Activated naive CD4-positive, alpha-beta T cell (primary cell): ENCODE measurements at places on chromosomes 3 and 15.

DNA sequence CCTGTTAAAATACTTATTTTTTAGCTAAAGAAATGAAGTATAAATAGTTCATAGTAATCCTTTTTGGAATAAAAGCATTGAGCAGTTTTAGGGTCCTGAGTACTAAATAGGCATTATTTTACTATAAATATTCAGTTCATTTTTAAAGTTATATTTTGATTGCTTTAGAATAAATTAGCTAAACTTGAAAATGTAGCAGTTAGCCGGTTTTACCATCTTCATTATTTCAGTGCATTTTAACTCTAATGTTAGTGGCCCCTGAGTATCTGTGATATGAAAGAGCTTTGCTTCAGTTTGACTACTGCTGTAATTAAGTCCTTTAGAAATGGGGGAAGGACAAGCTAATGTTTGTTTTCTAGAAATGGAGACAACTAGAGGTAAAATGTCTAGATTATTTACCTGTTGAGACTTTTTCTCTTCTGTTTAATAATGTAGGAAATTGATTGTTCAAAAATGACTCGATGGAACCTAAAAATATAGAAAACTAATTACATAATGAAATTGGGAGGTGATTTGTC, 3.6 kb downstream of the SMC4 start:
- DNase-seq, result no peak

DNA sequence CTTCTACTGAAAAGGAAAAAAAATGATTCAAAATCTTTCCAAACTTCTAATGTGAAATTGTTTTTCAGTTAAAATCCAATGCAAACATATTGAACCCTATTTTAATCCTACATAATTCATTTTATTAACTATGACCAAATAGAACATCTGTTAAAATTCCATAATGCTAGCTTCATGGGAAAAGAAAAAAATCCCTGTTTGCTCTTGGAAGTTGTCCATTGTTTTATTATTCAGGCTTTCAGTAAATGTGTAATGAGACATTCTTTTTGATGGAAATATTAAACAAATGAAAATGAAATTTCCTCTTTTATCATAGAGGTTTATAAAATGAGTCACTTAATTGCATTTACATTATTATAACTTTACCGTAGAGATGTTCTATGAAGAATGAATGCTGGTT, 49.5 kb downstream of the SLC25A26 start:
- no peak for DNase-seq

DNA sequence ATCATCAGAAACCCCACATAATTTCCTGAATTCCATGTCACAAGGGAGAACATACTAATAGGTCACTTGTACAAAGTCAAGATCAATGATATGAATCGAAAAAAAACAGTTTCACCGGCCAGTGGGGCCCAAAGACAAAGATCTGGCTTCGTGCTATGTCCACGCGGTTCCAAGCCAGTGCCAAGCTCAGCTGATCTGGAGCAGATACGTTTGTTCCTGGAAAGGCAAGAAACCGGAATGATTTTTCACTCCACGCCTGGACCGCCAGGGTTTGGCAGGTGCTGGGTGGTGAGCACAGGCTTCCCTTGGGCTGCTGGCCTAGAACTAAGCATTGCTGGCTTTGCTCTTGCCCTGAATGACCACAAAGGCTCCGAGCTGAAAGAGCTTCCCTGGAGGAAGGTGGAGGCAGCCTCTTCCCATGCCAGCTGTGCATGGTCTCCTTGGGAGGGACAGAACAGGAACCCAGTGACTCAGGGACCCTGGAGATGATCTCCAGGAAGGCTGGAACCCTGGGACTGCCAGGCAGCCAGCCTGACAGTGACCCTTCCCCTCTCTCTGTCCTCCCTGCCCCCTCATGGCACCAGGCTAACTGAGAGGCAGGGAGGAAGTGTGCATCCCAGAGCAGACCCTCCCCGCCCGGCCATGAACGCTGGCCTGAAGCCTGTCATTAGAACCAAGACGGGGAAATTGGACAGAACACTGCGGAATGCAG, 40.9 kb downstream of the TRPM1 start:
- DNase-seq, result no peak

DNA sequence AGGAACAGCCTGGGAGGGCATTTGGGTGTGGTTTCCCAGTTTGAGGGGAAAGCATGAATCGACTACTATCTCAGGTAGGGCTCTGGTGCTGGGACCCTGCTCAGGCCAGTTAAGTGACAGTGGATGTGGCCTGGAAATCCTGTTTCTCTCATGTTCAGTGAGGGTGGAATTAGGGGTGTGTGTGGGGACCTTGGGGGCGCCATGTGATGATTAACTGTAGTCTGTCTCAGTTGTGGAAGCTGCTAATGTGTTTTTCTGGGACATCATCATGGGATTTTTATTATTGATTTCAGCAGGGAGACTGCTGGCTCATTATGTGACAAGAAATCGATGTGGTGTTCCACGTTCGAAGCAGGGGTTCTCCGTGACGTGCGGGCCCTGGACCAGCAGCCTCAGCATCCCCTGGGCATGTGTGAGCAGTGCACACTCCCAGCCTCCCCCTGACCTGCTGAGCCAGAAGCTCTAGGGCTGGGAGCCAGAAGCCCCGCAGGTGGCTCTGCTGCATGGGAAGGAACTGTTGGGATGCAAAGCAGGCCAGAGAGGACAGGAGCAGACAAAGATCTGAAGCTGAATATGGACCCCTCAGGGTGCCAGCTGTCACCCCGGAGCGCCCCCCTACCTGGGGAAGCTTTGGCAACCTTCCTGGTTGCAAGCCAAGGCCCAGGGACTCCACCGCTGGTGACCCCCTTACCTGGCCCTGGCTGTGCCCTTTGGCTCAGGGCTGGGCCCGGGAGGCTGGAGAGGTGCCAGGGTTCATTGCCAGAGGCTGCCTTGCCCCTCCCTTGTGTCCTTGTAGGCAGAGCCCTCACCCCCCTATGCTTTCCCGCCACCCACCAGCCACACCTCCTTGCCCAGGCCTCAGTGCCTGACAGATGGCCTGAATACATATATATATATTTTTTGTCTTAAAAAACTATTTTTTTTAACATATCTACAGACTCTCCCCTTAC, 149.8 kb downstream of the APBA2 start:
- no peak for DNase-seq

- DNase-seq, result no peak
These were observed 91.6 kb downstream of the RASA2 start for GRCh38 chr3:141578202-141578973.

DNA sequence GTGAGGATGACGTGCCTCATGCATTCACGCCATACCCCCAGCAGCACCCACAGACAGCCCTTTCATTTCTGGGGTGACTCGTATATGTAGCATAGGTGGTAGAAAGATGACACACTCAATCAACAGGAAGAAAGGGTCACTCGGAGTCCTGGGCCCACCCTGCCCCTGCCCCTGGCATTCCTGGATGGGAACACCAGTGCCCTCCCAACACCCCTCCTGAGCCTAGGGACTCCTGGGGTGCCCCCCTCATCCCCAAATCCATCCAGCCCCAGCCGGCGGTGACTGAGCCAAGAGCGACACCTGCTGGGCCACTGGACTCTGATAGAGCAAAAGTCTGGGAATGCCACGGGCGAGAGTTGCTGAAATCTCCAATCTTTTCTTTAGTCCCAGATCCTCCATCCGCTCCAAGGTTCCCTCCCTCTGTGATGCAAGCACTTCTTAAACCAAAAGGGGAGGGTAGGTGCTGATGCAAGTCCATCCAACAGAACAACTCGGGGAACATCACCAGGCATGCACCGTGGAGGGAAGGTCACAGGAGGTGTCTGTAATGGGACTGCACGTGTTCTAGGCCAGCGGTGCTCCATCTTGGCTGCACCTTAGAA, 31.1 kb downstream of the ACAN start:
- no peak for DNase-seq

DNA sequence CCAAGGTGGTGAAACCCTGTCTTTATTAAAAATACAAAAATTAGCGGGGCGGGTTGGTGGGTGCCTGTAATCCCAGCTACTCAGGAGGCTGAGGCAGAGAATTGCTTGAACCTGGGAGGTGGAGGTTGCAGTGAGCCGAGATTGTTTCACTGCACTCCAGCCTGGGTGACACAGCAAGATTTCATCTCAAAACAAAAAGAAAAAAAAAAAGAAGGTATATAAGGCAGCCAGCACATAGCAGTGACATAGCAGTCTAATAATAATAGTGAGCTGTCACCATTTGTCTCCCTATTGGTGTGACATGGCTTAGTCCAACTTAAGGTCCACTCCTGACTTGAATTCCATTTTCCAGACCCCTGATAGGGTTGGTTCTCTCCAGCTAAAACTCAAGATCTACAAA, 8.8 kb upstream of the LACTB start:
- no peak for DNase-seq

DNA sequence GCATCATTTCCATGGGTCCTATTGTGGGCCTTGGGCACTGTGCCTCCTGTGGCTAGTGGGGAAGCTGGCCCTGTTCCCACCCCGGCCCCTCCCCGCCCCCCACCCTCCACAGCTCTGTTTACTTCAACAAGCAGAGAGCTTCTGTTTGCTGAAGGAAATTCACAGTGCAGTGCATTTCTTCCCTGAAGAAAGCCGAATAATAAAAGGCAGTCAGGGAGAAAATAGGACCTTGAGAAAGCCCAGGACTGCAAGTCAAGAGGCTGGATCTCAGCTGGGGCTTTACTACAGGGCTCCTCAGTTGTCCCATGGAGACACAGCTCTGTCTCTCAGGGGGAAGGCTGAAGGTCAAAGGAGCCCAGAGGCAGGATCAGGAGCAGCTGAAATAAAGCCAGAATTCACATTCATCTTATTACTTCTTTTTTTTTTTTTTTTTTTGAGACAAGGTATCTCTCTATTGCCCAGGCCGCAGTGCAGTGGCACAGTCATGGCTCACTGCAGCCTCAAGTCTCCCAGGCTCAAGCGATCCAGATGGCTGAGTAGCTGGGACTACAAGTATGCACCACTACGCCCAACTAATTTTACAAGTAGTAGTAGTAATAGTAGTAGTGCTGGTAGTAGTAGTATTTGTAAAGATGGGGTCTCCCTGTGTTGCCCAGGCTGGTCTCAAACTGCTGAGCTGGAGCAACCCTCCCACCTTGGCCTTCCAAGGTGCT, 33.0 kb upstream of the LACTB start:
- no peak for DNase-seq

DNA sequence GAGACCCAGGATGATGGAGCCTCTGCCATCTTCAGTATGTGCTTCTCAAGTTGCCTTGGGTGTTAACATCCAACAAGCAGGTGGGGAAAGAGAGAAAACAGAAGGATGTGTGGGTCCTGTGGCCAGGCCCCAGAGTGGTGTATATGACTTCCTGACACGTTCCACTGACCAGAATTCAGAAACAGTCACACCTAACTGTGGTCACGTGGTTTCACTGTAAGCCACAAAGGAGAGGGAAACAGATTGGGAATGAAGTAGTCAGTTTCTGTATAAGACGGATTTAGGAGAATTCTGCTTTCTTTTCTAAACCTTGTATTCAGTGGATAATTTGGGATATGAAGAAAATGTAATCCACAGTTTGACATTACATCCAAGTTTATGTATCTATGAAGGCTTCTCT, 454.1 kb upstream of the IL12A start:
- DNase-seq, result no peak

GRCh38 chr15:45372041-45372995, 6.0 kb downstream of the GATM start:
- DNase-seq, result no peak

GRCh38 chr3:29605845-29606244, 325.0 kb downstream of the RBMS3 start:
- DNase-seq, result no peak

- DNase-seq, result no peak
These were observed 11.5 kb upstream of the PCSK6 start for GRCh38 chr15:101500865-101501551.
